ENCODE measurements at places on chromosomes 7 and 10.

DNA sequence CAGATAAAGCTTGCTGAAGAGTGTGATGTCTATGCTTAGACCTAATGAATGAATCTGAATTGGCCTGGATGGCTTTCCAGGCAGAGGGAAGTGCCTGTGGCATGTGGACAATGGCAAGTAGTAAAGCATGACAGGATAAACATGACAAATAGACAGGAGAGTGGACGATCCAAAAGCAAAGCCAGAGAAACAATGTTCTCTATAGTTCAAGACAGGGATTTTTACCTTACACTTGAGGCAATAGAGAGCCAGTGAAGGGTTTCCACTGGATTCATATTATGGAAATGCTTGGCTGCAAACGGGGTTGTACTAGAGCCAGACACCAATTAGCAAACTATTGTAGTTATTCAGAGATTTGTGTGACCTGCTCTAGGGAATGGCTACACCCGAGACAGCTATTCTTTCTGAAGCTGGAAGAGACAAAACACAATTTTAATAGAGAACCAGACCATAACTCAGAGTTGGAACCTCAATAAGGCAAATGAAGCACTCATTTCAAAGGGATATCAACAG lies 2.3 kb downstream of the AGMO start:
- no peak for DNase-seq

GRCh38 chr7:107384025-107384424 lies 85.8 kb upstream of the GPR22 start:
- no peak for DNase-seq

GRCh38 chr7:136900005-136900404 lies 31.6 kb downstream of the CHRM2 start:
- DNase-seq, result no peak

- no peak for DNase-seq
Observed at GRCh38 chr10:128716181-128716580, 590.0 kb upstream of the MKI67 start.

DNA sequence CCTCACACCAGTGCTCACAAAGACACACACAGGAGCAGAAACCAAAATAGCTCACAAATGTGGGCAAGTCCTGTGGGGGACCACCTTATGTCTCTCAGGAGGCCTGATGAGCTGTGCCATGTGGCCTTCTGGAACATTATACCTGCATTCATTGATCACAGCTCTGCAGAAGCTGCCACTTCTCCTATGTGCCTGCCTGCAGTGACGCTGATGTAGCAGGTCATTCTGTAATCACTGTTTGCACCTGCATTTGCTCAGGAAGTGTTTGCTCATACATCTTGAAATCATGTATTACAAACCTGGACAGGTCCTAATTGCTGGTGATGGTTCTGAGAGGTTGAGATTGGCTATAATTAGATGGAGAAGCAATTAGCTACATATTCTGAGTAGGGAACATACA lies 310.2 kb downstream of the AUTS2 start:
- DNase-seq, result no peak

- no peak for DNase-seq
Observed at GRCh38 chr7:17369691-17370426, 71.4 kb downstream of the AHR start.

- no peak for DNase-seq
Observed at GRCh38 chr7:155458878-155459699, 1.2 kb downstream of the EN2 start.
